ENCODE measurements at places on chromosomes 6 and 20.
A peak's percentile ranks its signal among the peaks of the same experiment; 100 is the strongest.

GRCh38 chr6:79280756-79281155, 46.3 kb upstream of the HMGN3 start:
- no peak for DNase-seq

GRCh38 chr20:10430000-10430466, 4.0 kb downstream of the MKKS start:
- DNase-seq = no peak

GRCh38 chr20:6466075-6466810, 301.2 kb upstream of the BMP2 start:
- DNase-seq = peak; percentile 19

DNA sequence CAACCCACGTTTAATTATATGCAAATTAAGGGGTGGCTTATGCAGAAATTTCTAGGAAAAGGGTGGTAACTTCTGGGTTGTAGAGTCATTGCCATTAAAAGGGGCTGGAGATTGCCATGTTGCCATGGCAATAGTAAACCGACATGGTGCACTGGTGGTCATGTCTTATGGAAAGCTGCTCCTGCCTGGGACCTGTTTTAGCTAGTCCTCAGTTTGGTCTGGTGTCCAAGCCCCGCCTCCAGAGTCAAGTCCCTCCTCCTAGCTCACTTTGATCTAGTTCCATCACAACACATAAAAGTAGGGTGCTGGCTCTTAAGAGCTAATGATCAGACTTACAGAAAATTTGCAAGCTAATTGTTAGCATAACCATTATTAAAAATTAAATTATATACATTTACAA, 5.3 kb downstream of the SLC22A2 start:
- no peak for DNase-seq

DNA sequence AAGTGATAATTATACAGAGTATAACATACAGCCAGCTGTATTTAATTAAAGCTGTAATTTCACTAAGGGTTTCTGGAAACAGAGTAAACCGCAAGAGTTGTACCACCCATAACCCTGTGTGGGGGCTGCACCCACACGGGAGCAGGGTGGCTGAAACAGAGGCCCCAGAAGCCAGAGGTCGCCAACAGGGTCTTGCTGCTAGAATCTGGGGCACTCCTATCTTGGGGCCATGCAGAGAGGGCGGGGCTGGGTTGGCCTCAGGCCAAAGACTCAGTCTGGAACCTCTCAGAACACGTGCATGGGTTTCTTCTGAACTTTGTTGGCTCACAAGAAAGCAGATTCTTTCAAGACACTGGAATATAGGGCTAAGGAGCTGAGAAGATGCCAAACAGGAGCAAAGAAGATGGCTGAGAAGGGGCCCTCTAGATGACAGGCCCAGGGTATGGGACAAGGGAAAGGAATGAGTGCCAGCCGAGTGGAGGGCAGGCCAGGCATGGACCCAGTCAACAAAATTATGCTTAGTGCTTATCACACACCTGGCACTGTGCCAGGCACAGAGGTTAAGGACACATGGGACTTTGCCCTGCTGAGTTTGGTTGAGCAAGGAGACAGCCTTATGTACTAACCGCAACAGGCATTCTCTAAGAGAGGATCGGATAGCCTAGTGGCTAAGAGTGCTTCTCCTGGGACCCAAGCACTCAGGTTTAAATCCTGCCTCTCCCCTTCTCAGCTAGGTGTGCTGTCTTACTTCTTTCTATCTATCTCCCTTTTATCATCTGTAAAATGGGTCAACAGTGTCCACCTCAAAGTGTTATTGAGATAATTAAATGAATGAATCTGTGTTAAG, 96.6 kb upstream of the FOXP4 start:
- DNase-seq = no peak

- DNase-seq = no peak
These were observed 3.2 kb upstream of the RNF146 start for GRCh38 chr6:127263481-127263880.

GRCh38 chr20:9359561-9360308, 154.7 kb upstream of the LAMP5 start:
- peak; percentile 58 for DNase-seq

GRCh38 chr20:46057856-46058598, 29.0 kb downstream of the SLC12A5 start:
- DNase-seq = no peak

- no peak for DNase-seq
These were observed 576 bp downstream of the NECAB3 start for GRCh38 chr20:33673410-33674293.

GRCh38 chr6:150723857-150724256, 124.2 kb downstream of the PLEKHG1 start:
- DNase-seq = no peak

- DNase-seq = no peak
These were observed 20.4 kb downstream of the ILRUN start for GRCh38 chr6:34676140-34676539.

- no peak for DNase-seq
These were observed 213.9 kb downstream of the TTLL2 start for GRCh38 chr6:167538746-167539145.

GRCh38 chr20:47454298-47455132, 47.2 kb upstream of the NCOA3 start:
- DNase-seq = no peak

- DNase-seq = peak; percentile 72
These were observed 9.3 kb upstream of the KCNK15 start for GRCh38 chr20:44736170-44737021.

DNA sequence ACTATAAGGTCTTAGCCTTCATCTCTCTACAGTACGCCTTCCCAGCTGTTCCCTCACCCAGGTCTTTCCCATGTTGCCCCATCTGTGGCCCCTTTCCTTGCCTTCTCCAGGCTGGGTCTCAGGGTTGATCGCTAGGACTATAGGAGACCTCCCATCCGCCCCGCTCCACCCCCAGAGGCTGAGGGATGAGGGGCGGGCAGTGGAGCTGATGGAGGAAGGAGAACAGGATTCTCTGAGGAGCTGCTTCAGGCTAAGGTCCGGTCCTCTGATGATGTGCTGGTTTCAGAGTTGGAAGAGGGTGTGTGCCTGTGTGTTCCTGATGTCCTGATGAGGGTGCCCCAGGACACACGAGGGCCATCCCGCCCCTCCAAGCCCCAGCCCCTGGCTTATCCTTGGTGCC, 154.8 kb upstream of the QKI start:
- DNase-seq = no peak

- DNase-seq = no peak
These were observed 249.5 kb upstream of the THEMIS start for GRCh38 chr6:128150376-128150775.

GRCh38 chr6:88296694-88297093, 130.5 kb upstream of the CNR1 start:
- no peak for DNase-seq

GRCh38 chr20:54160065-54161007, 13.4 kb downstream of the CYP24A1 start:
- no peak for DNase-seq

GRCh38 chr6:84517741-84518530, 246.5 kb downstream of the TBX18 start:
- no peak for DNase-seq

DNA sequence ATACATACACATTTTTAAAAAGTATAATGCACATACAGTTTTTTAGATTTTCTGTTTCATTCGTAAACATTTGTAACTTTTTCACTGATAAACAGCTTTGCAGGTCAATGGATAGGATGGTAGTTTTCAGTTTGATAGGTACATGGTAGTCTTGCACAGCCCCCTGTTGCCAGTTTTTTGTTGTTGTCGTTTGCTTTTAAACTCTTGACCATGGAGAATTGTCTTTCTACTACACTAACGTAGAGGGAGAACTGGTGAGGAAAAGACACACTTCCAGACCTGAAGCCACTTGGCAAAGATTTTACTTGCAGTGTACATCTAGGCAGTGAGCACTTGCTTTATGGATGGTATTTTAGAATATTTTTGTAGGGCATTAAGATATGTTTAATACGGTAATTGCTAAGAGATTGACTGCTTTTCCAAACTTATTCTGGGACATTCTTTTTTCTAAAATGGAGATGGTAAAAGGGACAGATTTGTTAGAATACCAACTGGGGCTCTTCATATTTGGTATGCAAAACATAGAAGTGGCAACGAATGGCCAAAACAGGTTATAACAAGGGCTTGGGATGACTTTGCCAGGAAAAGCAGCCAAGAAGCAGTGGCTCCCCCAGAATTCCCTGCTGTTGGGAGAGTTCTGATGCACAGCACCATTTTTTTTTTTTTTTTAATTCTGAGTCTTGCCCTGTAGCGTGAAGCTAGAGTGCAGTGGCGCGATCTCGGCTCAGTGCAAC, 1.5 kb downstream of the PYGB start:
- no peak for DNase-seq

DNA sequence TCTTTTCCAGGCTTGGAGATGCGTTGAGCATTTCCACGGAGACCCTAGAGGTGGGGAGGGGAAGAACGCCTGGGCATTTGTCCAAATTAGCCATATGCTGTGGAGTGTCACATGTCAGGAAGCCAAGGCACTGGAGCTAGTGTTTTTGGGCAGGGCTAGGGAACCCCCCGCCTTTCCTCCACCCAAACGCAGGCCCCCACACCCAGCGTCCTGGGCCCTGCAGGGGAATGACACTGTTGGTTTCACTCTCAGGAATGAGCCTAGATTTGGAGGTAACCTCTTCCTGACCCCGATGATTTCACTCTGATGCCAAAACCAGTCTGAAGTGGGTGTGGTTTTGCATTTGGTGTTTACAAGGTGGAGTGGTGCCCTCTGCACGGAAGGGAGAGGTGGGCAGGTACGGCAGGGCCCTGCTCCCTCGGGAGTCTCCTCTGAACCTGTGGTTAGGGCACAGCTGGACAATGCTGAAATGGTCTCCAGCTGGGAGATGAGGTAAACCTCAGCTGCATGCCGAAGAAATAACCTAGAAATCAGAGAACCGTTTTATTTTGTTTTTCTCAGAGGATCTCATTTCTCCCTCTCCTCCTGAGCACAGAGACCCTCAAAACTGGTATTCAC, 29.5 kb downstream of the MTHFD1L start:
- no peak for DNase-seq

- DNase-seq = no peak
These were observed 206.2 kb upstream of the SGK1 start for GRCh38 chr6:134523903-134524650.

DNA sequence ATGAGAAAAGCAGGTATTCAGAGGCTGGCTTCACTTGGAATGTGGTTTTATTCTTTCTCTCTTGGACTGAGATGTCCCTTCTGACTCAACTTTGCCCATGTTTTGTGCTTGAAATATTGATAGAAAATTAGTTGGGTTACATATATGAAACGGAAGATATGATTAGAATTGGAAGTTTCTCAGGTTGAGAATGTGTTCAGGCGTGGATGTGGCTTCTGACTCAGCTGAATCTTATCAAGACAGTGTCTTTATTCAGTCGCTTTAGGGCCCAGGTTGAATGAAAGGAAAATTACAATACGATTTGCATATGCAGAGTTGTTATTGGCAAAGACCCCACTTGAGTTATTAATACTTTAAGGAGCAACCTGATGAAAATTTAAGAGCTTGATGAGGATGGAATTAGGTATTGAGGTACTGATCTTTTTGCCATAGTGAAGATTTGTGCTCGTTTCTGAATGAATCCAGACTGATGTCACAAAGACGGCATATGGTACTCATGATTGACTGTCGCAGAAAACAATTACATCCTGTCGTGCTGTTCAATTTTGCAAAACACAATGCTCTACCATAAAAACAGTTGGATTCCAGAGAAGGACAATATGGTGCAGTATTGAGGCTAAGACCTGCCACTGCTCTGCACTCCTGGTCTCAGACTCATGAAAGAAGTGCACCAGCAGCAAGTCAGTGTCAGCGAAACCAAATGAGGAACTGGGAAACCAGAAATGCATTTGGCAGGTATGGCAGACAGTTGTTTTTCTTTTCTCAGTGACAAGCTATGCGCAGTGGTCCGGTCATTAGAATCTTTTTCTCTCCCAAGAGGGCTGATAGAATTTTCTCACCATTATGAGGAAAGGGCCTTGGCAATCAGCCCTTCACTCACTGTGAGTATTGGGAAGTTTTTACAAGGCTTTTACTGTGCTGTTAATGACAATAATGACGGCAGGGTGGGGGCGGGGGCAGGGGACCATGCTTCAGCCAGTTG, 158.3 kb downstream of the DOK5 start:
- no peak for DNase-seq

DNA sequence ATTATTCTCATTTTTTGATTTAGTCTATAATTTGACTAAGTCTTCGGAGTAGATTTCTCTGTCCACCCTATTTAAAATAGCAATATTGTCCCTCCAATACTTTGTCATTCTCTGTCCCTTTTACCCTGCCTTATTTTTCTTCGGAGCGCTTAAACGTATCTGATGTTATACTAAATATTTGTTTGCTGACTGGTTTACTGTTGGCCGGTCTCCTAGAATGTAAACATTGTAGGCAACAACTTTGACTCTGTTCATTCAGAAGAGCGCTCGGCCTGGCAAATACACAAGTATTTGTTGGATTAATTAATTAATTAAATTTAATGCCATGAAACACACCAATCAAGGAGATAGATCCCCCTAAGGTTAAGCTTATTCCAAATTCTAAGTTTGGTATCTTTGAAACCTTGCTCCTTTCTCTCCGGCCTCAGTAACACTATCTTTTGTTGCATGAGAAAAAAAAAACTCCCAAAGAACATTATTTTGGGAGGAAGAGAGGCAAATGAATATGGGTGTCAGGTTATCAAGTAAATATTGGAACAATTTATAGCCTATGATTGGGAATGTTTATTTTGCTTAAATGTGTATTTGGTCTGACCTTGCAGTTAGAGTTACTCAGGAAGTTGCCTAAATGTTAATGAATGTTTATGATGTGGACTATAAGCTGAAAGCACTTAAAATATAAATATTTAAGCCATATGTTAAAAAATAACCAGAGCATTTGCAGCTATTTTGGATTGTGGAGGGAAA, 231.1 kb downstream of the SOX4 start:
- no peak for DNase-seq

- no peak for DNase-seq
These were observed 502.9 kb downstream of the HAO1 start for GRCh38 chr20:7437311-7437710.

DNA sequence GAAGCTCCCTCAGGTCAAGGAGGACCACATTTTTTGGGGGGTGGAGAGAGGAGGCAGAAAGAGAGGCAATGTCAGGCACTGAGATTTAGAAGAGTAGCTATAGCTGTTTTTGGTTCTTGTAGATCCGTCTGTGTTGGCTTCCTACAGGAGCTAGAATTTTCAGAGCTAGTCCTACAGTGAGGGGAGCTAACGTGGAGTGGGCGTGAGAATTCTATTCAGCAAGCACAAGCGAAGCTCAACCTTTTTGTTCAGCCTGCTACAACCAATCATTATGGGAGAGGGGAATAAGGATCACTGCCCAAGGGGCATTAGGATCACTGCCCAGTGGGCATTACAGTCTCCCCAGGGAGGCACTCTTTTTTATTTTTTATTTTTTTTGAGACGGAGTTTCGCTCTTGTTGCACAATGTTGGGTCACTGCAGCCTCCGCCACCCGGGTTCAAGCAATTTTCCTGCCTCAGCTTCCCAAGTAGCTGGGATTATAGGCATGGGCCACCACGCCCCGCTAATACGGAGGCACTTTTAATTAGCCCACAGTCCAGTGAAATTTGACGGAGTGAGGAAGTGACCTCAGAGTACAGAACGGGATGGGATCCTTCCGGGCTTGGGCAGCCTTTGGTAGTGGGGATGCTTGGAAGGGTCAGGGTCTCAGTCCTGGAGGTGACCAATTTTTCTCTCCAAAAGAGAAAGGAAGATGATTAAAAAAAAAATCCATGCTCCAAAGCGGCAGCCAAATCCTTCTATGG, 1.1 kb upstream of the PANK2 start:
- DNase-seq = no peak

- no peak for DNase-seq
These were observed 13.5 kb downstream of the FAM83D start for GRCh38 chr20:38939686-38940085.

- no peak for DNase-seq
These were observed 78.7 kb downstream of the SLC2A10 start for GRCh38 chr20:46787991-46788762.

All from stromal cell of bone marrow (primary cell).